Activated T-helper 9 cell treated with anti-CD3 and anti-CD28 coated beads, Interleukin-2, amount 50 U/mL, for 16 hours (primary cell): ENCODE measurements at places on chromosomes 12 and 14.
A peak's percentile ranks its signal among the peaks of the same experiment; 100 is the strongest.

DNA sequence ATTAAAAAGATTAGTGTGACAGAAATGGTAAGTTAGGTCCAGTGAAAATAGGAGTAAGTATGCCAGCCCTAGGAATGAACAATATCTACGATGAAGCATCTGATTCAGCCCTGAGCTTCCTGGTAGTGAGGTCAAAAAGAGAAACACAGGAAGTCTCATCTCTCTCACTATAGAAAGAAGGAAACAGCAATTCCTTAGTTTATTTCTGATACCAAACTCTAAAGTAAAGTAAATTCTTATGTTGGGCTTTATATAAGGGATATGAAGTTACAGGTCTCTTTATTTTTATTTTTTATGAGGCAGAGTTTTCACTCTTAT is 76.7 kb upstream of the RFLNA start:
- no peak for DNase-seq

DNA sequence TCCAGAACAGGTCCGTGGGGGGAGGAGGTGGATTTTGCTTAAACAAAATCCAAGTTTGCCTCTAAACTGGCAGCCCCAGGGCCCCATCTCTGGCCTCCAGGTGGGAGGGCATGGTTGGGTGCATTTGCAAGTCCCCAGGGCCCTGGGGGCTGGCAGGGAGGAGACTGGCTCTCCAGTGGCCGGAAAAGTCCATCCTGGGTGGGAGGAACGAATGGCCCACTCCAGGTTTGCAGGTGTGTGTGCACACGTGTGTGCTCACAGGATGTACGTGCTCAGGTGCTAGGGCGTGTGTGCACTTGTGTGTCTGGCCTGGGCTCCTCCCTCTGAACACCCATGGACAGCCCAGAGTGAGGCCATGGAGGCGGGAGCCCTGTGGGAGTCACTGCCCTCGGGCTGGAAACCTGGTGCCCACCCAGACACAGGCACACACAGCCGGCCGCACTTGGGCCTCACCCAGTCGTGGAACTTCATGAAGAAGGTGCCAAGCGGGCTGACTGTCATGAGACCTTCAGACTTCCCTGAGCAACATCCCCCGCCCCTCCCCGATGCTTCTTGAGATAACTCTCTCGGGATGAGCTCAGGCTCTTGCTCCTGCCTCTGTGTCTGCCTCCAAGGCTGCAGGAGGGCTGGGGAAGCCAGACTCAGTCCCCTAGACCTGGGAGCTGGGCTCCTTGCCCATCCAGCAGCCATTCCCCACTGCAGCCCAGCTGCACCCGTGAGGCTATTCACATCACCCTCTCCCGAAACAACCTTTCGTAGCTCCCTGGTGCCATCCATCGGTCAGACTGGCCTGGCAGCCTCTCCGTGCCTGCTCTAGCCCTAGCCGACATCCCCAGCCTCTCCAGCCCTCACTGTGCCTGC is 9.4 kb downstream of the AHNAK2 start:
- DNase-seq: no peak

GRCh38 chr12:108305991-108306501 is 33.1 kb downstream of the CMKLR1 start:
- DNase-seq: no peak

- no peak for DNase-seq
Measured at GRCh38 chr12:65368055-65368454, 89.6 kb downstream of the MSRB3 start.

GRCh38 chr14:64816221-64816783 is 63.4 kb downstream of the SPTB start:
- no peak for DNase-seq

- no peak for DNase-seq
Measured at GRCh38 chr14:87989956-87990299, 3.1 kb downstream of the GALC start.

DNA sequence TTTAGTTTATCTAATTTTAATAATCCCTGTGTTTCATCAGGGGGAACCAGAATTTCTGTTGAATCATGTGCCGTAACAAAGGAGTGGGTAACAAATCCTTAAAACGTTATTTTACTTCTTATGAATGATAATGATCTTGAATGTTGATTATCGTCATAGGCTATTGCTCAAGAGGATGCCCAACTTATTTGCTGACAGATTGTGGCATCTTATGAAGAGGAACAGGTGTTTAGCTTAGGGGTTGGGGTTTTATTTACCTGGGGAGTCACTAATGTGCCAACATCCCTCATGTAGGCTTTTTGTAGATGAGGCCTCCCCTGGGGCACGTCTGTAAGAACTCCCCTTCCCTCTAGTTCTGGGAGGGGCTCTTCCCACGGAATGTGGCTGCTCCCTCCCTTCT is 32.4 kb upstream of the TMX1 start:
- no peak for DNase-seq

DNA sequence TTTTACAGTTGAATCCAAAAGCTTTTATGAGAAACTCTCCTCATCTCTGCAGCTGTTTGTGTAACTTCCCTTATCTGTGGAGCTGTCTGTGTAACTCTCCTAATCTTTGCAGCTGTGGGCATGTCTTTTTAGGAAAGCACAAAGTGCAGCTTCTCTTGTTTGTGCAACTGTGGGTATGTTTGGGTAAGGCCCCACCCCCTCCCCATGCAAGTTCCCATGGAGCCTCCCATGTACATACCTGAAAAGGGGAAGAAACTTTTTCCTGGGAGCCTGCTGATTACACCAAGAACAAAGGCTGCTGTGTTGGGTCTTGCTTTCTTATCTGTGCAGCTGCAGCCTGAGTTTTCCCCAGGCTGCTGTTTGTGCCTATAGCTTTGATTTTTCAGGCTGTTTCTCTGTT is 42.7 kb upstream of the CDKN3 start:
- no peak for DNase-seq

- no peak for DNase-seq
Measured at GRCh38 chr12:113854385-113855142, 111.6 kb downstream of the RBM19 start.

GRCh38 chr12:57793920-57794319 is 11.3 kb downstream of the TSFM start:
- DNase-seq: no peak

GRCh38 chr14:79598339-79598738 is 613.0 kb downstream of the DIO2 start:
- DNase-seq: no peak

GRCh38 chr12:55651299-55651683 is 14.6 kb downstream of the OR10P1 start:
- DNase-seq: no peak

GRCh38 chr14:22314183-22314820 is 274.7 kb downstream of the DAD1 start:
- DNase-seq: no peak

GRCh38 chr12:76698966-76699365 is 64.9 kb upstream of the ZDHHC17 start:
- DNase-seq: no peak

GRCh38 chr14:75425446-75425845 is 2.4 kb upstream of the JDP2 start:
- no peak for DNase-seq

DNA sequence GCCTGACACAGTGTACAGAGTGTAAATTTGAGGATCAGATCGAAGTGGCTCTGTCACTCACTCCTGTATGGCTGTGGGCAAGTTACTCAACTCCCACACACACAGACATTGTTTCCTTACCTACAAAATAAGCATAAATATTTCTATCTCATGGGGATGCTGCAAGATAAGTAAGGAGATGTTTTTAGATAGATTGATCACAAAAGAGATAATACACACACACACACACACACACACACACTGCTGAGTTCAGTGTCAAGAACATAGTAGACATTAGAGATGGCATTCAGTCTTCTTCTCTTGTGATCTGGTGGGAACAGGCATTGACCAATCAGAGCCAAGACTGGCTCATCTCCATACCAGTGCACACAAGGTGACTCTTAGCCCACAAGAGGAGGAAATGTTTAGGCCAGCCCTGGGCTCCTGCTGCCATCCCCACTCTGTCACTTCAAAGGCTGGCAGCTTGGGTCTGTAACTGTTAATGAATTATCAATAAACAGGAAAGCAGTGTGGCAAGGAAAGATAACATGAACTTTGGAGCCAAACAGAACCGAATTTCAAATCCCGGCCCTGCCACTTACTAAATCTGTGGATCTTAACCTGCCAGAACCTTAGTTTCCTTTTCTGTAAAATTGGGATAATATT is 3.4 kb upstream of the RNASE8 start:
- no peak for DNase-seq

DNA sequence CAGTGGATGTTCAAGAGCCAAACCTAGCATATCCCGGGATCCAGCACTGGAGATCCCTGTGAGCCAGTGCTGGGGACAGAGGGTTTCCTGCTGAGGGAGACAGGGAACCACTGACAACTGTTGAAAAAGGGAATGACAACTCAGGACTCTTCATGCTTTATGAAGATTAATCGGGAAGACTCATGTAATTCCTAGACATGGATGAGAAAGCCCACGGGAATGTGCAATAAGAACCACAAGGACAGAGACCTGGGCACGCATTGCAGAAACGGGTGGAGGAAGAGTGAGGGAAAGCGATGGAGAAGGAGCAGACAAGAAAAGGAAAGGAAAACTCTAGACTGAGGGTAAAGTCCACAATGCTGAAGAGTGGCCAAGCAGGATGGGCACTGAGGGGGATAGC is 296.0 kb downstream of the PCNX1 start:
- DNase-seq: no peak

GRCh38 chr12:3365463-3366411 is 125.3 kb upstream of the PRMT8 start:
- no peak for DNase-seq

GRCh38 chr12:6538420-6539313 is 4.3 kb downstream of the GAPDH start:
- DNase-seq: no peak

GRCh38 chr12:87953256-87953860 is 75.8 kb downstream of the C12orf50 start:
- DNase-seq: no peak

GRCh38 chr12:42525444-42525843 is 64.1 kb downstream of the PRICKLE1 start:
- no peak for DNase-seq

DNA sequence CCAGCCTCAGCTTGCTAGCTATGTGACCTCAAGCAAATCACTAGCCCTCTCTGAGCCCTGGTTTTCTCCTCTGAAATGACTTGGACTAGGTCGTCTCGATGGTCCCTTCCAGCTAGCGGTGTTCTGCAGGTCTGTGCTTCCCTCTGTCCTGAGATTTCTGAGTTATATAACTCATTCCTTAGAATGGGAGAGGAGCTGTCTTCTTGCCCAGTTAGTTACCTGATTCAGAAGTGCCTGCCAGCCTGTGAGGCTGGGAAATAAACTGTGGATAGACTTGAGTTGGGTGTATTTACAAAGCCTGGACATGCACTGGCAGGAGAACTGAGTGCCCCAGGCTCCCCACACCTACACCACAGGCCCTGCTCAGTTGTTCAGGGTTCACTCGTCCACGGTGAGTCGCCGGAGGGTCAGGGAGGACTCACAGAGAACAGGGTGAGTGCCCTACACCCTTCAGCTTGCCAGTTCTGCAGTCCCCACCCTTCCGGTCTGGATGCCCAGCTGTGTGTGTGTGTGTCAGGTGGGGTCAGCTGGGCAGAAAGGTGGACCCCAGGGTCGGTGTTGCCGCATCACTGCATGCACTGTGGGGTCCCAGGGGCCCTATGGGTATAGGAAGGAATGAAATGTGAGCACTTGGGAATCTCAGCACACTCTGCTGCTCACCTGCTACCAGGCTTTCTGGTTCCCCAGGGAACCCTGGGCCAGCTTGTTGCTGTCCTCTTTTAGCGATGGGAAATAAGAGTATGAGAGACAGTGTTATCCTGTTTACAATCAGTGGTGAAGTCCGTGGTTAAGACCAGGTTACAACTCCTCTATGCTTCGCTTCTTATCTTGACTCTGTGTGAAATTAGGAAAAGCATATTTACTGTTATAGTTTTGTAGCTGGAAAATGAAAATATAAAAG is 348.2 kb downstream of the DPF3 start:
- DNase-seq: no peak

DNA sequence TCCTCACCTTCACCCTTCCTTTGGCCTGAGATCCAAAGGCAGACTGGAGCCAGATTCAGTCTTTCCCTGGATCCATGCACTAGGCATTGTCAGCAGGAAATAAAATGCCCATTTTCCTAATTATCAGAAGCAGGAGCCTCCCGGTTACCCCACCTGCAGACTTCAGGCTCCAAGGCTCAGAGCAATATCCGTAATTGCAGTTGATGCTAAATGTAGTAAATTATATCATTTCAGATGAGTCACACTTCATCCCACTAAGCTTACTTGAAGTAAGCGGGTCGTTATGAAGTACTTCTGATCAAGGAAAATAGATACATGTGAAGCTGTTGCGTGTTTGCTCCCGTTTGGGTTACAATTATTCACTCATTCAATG is 110.7 kb upstream of the SFSWAP start:
- no peak for DNase-seq

GRCh38 chr12:95473231-95473883 is 595 bp upstream of the METAP2 start:
- no peak for DNase-seq

GRCh38 chr12:107360482-107360881 is 267.1 kb upstream of the CRY1 start:
- DNase-seq: no peak

DNA sequence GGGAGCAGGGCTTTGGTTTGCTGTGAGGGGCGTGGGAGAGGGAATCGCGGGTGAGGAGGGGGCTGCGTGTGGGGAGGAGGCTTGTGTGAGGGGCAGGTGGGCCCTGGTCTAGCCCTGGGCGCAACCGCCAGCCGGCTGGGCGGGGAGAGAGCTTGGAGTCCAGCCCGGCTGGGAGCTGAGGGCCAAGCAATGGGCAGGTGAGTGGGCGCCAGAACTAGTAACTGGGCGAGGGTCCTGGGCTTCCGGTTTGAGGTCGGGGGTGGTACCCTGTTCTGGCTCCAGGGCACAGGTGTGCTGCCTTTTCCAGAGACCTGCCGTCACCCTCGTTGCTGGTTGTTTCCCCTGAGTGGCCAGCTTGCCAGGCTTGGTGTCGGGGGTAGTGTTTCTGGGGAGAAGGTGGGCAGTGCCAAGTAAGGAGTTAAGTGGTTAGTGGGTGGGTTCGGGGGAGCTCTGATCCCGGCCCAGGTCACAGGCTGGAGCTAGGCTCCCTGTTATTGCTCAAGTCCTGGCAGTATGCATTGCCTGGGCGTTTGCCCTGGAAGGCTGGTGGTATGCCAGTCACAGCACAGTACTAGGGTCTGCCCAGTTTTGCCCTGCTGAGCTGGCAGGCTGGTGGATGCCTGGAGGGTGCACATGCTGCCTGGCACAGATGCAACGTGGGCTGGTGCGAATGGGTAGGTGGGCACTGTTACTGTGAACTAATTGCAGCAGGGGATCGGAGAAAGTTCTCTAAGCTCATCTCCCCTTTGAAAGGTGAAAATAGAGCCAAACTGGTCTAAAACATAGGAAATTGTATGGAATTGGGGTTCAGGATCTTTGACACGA is 683 bp downstream of the CIPC start:
- peak; percentile 5 for DNase-seq

DNA sequence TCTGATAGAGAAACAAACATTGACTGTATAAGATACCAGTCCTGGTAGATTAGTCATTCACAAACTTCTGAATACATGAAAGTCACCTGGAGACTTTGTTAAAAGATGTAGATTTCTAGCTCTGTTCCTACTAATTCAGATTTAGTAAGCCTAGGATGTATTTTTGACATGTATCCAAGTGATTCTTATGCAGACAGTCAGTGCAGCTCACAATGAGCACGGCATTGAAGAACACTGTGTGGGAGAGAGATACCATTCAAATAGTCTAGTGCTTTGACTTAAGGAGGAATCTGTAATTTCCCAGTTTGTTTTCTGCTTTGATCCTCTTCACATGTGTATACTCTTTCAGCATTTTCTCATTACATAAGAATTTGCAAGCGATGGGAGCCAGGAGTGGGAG is 68.7 kb upstream of the STXBP6 start:
- DNase-seq: no peak

- DNase-seq: no peak
Measured at GRCh38 chr14:90785471-90785870, 30.8 kb downstream of the TTC7B start.
